ENCODE measurements at places on chromosomes 12 and 14.

GRCh38 chr12:10557766-10558165 is 52.1 kb downstream of the EIF2S3B start:
- H3K4me3 ChIP-seq = no peak overlapping the region
- H3K36me3 ChIP-seq = no peaks in the 10 kb centered on the region
- no peaks in the 10 kb centered on the region for H3K4me1 ChIP-seq
- DNase-seq = no peak
- no peak overlapping the region for H3K27ac ChIP-seq

- no peaks in the 10 kb centered on the region for H3K36me3 ChIP-seq
- no peak overlapping the region for H3K4me3 ChIP-seq
- DNase-seq = no peak
These were observed 233.4 kb upstream of the PELI2 start for GRCh38 chr14:55884819-55885218.

DNA sequence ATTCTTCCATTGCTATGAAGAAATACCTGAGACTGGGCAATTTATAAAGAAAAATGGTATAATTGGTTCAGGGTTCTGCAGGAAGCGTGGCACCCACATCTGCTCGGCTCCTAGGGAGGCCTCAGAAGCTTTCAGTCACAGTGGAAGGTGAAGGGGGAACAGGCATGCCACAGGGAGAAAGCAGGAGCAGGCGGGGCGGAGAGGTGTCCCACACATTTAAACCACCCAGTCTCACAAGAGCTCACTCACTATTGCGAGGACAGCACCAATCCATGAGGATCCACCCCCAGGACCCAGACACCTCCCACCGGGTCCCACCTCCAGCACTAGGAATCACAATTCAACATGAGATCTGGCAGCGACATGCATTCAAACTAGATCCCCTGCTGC is 56.0 kb upstream of the C14orf180 start:
- no peak for DNase-seq
- no peak overlapping the region for H3K27ac ChIP-seq
- H3K4me3 ChIP-seq = no peak overlapping the region
- H3K4me1 ChIP-seq = no peaks in the 10 kb centered on the region
- no peaks in the 10 kb centered on the region for H3K36me3 ChIP-seq
- no peaks in the 10 kb centered on the region for H3K27me3 ChIP-seq

GRCh38 chr14:90560991-90561390 is 164.2 kb downstream of the CALM1 start:
- no peaks in the 10 kb centered on the region for H3K4me1 ChIP-seq
- no peaks in the 10 kb centered on the region for H3K27me3 ChIP-seq
- no peak overlapping the region for H3K27ac ChIP-seq
- DNase-seq = no peak

DNA sequence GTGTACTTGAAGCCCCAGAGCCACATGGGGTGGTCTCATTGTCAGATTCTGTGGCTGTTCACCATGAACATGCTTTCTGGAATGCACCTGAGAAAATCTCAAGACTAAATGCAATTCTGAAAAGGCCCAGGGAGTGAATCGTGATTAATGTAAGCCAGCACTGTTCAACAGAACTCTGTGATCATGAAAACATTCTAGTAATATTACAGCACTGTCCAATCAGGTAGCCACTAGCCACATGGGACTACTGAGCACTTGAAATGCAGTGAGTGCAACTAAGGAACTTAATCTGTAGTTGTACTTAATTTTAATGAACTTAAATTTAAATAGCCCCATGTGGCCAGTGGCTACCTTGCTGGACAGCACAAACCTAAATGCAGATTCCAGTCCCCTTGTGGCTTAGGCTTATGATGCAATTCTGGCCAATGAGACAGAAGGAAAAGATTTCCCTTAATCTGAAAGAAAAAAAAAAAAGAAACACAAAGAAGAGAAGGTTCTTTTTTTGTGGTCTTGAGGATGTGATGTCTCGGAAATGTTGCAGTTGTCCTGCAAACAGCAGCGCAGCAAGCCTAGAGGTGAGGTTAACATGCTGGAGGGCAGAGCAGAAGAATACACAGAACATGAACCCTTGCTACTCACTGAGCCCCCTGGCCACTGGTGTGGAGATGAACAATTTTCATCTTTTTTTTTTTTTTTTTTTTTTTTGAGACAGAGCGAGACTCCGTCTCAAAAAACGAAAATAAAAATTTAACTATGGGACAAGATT is 48.2 kb downstream of the SPPL3 start:
- H3K36me3 ChIP-seq = no peaks in the 10 kb centered on the region
- H3K27me3 ChIP-seq = no peaks in the 10 kb centered on the region
- H3K4me1 ChIP-seq = peaks cover 45% of the 10 kb centered on the region
- DNase-seq = no peak

DNA sequence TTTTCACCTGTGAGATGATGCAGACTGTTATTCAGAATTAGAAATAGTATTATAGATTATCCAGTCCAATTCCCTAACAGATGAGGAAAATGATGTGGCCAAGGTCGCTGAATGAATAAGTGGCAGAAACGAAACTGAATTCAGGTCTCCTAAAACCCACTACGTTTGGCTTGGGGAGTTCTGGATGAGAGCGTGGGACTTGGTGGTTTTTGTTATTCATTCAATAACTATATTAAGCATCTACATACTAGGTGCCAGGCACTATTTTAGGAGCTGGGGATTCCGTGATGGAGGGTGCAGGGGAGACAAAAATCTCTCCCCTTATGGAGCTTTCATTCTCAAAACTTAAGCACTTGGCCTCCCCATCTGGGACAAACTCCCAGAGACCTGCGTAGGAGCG is 813 bp upstream of the CCDC184 start:
- no peaks in the 10 kb centered on the region for H3K27me3 ChIP-seq
- DNase-seq = no peak
- peak overlapping the region; percentile 50 for H3K4me3 ChIP-seq
- no peaks in the 10 kb centered on the region for H3K36me3 ChIP-seq
- H3K4me1 ChIP-seq = peaks cover 16% of the 10 kb centered on the region

GRCh38 chr12:40232602-40233001 is 7.8 kb downstream of the LRRK2 start:
- H3K4me1 ChIP-seq = peaks cover 17% of the 10 kb centered on the region
- no peak overlapping the region for H3K27ac ChIP-seq
- H3K27me3 ChIP-seq = no peaks in the 10 kb centered on the region
- H3K36me3 ChIP-seq = no peaks in the 10 kb centered on the region
- DNase-seq = no peak

- no peak overlapping the region for H3K27ac ChIP-seq
- H3K36me3 ChIP-seq = no peaks in the 10 kb centered on the region
- no peaks in the 10 kb centered on the region for H3K4me1 ChIP-seq
- no peak overlapping the region for H3K4me3 ChIP-seq
- no peaks in the 10 kb centered on the region for H3K27me3 ChIP-seq
These were observed 1485.4 kb upstream of the TMEM132C start for GRCh38 chr12:126781593-126781992.

DNA sequence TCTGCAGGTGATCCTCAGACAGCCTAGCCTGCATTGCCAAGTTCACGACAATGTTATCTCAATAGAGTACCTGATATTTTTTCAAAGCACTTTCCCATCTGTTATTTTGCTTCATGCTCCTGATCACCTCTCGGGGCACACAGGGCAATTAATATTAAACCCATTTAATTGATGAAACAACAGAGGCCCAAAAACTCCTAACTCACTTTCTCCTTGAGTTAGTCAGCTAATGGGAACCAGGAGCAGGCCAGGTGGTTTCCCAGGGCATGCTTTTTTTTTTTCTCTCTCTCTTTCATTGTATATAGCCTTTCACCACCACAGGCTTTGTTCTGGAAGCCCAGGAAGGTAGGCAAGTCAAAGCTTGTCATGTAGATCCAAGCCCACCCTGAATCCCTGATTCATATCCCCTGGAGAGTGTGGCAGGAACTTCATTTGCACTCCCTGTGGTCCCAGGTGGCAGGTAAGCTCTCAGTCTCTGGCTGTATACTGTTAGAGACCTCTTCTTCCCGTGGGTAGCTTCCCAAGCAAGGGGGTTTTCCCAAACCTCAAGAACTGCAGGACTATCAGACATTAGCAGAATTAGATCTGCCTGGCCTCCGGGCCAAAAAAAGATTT is 41.6 kb upstream of the MAP1LC3B2 start:
- H3K27ac ChIP-seq = no peak overlapping the region
- DNase-seq = no peak
- H3K36me3 ChIP-seq = no peaks in the 10 kb centered on the region
- no peak overlapping the region for H3K4me3 ChIP-seq

- H3K36me3 ChIP-seq = no peaks in the 10 kb centered on the region
- H3K4me1 ChIP-seq = peaks cover 33% of the 10 kb centered on the region
- DNase-seq = no peak
- H3K4me3 ChIP-seq = peak overlapping the region; percentile 39
- no peak overlapping the region for H3K27ac ChIP-seq
These were observed 1.8 kb downstream of the GSC start for GRCh38 chr14:94768141-94768520.

Data from vagina (tissue), 2 donors.